ENCODE measurements at places on chromosomes 7 and 10.
A peak's percentile ranks its signal among the peaks of the same experiment; 100 is the strongest.

DNA sequence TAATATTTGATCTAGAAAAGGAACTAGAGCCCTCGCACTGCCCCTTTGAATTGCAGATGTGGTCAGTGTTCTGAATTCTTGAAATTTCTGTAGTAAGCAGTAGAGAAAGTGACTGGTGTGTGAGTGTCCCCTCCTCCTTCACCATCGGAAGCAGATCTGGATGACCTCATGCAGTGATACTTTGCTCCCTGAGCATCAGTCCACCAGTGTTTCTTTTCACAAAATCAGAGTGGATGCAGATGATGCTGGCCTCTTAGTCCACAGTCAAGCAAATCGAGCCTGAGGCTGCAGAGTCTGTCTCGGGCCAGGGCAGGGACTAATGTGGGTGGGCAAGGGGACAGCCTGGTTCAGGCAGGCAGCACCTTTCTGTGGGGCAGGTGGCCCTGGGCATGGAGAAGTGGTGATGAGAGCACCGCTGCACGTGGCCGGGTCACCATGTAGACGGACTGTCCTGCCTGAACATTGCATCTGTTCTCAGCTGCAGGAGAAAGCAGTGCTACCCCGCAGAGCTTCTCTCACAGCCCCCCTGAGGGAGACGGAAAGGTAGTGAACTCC is 5.4 kb downstream of the INSIG1 start:
- DNase-seq: no peak

- DNase-seq: no peak
These were observed 18.7 kb downstream of the PTPRE start for GRCh38 chr10:127925471-127926207.

- DNase-seq: no peak
These were observed 83.0 kb upstream of the KAT6B start for GRCh38 chr10:74743401-74743800.

- no peak for DNase-seq
These were observed 193.3 kb upstream of the PHF14 start for GRCh38 chr7:10780400-10780747.

- DNase-seq: peak; percentile 64
These were observed 40.7 kb upstream of the ANAPC16 start for GRCh38 chr10:72175149-72175548.

GRCh38 chr10:31242902-31243301 is 76.1 kb upstream of the ZEB1 start:
- DNase-seq: peak; percentile 81

GRCh38 chr7:78493401-78493800 is 694.8 kb downstream of the PHTF2 start:
- DNase-seq: no peak

- peak; percentile 84 for DNase-seq
These were observed 14.8 kb upstream of the WNT16 start for GRCh38 chr7:121313793-121314676.

DNA sequence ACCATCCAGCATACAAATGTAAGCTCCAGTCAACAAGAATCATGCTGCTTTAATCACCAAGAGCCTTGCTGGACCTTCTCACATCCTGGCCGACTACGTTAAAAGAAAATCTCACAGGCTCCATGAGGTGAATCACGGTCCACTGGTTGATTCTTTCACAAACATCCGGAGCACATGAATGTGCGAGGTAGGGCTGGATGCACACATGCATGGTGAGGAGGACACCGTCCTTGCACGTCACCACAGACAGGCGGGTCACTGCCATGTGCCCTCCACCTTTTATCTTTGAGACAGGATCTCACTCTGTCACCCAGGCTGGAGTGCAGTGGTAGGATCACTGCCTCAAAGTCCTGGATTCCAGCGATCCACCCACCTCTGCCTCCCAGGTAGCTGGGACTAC is 265.1 kb downstream of the PARD3 start:
- DNase-seq: no peak

GRCh38 chr7:26385240-26385639 is 93.6 kb downstream of the SNX10 start:
- DNase-seq: no peak

GRCh38 chr7:127390186-127390816 is 2.2 kb downstream of the ZNF800 start:
- DNase-seq: no peak
